ENCODE measurements at places on chromosomes 4 and X. TPM values are rescaled to one million over a fixed set of nuclear protein-coding genes. Genes with fewer than 3 reads are reported as not detected.

The PABPC5 gene
- polyA plus RNA-seq = 8.1 TPM

- DNase-seq = no peak
Observed at GRCh38 chr4:98557194-98557892, 101.1 kb downstream of the TSPAN5 start.

DNA sequence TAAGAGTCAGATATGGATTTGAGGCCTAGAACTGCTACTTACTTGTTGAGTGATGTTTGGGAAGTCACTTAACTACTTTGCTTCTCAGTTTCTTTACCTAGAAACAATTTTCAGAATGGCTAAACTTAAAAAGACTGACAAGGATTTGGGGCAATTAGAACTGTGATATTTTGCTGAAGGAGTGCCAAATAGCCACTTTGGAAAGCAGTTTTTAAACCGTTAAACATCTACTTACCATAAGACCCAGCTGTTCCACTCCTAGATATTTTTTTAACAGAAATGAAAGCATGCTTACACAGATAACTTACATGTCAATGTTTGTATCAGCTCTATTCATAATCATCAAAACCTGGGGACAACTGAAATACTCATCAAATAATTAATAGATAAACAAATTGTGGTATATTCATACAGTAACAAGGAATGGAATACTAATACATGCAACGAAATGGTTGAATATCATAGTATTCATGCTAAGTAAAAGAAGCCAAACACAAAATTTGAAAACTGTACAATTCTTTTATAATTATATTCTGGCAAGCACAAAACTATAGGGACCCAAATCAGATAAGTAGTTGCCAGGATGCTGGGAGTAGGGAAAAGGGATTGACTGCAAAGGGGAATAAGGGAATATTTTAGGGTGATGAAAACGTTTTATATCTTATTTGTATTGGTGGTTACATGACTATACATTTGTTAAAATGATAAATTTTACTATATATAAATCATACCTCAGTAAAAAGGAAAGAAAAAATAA is 24.0 kb downstream of the RPA4 start:
- no peak for DNase-seq

- DNase-seq = no peak
Observed at GRCh38 chr4:86641516-86642090, 47.5 kb downstream of the PTPN13 start.

DNA sequence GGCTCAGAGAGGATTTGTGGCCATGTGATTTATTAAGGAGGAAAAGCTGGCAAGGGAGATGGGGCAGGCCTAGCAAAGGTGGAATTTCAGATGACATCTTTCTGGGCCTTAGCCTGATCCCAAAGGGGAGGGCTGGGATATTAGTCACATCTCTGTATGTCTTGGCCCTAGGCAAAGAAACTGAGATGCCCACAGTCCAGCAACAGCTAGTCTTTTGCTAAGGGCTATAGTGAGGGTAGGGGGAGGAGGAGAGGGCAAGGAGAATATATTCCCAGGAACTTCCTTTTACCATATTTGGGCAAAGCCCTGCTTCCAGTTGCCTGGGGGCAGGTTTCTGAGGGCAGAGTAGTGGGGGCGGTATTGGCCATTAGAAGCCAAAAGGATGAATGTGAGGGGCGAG is 209.8 kb upstream of the NR3C2 start:
- DNase-seq = no peak

- no peak for DNase-seq
Observed at GRCh38 chr4:14049946-14050345, 422.4 kb upstream of the BOD1L1 start.

The MXRA5 gene
- polyA plus RNA-seq = 8.1 TPM

DNA sequence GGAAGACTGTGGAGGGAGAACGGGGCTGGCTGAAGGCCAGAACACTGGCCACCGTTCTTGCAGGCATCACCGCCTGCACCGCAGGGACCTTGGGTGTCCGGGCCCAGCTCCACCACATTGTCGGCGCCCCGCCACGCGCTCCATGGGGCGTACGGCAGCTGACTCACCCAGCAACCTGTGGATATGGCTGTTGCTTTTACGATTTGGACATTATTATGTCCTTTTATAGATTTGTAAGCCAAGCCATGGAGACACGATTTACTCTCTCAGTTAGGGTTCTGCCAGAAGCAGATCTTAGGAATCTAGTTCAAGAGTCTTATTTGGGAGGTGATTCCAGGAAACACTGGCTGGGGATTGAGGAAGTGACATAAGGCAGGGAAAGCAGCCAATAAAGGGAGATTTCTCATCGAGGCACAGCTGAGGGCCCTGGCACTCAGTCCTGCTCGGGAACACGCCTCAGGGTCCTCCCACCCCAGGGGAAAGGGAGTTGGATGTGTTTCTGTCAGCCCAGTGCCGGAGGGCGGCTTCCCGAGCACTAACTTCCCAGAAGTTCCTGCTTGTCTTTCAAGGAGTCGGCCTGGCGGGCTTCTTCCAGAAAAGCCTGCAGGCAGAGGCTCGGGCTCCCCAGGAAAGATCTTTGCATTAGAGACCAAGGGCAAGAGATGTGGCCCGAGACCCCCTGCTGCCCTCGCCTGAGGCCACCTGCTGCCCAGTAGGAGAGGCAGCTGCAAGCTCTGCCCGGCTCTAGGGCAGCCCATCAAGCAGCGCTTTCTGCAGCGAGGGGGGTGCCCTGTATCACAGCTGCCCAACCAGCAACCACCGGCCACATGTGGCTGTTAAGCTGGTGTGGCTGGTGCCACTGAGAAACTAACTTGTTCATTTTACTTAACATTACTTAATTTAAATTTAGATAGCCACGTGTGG is 52.9 kb downstream of the CRMP1 start:
- DNase-seq = no peak

DNA sequence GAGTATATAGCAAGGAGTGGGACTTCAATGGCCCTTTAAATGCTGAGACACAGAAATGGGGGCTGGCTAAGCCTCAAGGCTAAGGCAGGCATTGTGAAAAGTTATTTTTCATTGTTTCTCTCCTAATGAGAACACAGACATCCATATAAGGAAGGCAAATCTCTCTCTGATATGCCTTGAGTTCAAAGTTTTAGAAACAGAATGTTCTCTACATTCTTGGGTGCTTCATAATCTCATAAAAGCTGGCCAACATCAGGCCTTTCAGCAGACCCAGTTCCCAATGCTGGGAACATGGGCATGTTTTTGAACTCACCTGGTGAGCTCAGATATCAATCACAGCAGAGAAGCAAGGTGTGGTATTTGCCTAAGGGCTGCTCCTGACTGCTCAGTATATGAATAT is 19.4 kb upstream of the RAB40A start:
- DNase-seq = no peak

The ODAM gene
- 0.65 TPM for polyA plus RNA-seq
